Psoas muscle (tissue), 8 donors: ENCODE measurements at places on chromosomes 4 and X. TPM values are rescaled to one million over a fixed set of nuclear protein-coding genes. Genes with fewer than 3 reads are reported as not detected.

DNA sequence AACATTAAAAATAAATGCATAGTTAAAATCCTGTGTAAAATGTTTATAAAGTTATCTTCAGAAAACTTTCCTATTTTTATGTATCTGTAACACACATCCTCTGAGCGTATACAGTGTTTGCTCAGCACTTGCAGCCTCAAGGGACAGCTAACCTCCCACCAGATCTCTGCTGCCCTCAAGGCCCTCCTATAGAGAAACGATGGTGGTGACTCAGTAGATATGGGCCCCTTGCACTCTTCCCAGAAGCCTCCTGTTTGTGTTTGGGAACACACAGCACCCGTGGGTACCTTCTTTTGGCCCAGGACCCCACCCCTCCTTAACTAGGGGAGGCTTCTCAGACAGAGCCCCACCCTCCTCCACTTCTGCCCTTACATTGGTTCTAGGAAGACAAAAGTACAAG, 26.7 kb downstream of the PJA1 start:
- no peak overlapping the region for H3K4me3 ChIP-seq
- DNase-seq = no peak
- no peaks in the 10 kb centered on the region for H3K4me1 ChIP-seq
- H3K36me3 ChIP-seq = no peaks in the 10 kb centered on the region
- H3K27me3 ChIP-seq = no peaks in the 10 kb centered on the region
- no peak overlapping the region for H3K27ac ChIP-seq

WDR19 gene
- 4.2 TPM for total RNA-seq

DNA sequence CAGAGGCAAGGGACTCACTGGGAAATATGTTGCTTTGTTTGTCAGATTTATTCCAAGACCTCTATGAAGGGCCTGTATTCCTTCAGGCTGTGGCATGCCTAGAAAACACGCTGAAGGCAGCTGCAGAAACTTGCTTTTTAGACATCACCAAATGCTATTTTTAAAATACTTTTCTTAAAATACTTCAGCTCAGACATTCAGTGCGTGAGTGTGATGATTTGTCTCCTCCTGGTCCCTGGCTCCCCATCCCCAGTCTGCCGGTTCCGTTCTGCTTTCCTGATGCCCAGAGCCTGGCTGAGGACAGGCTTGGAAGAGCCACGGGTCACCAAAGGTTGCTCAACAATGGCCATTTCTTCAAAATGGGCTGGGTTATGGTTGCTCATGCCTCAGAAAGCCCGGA, 55.0 kb downstream of the PSAPL1 start:
- DNase-seq = no peak
- H3K27me3 ChIP-seq = peaks cover 18% of the 10 kb centered on the region
- H3K4me3 ChIP-seq = no peak overlapping the region
- no peak overlapping the region for H3K27ac ChIP-seq

GRCh38 chr4:105148776-105149175, 2.1 kb downstream of the TET2 start:
- H3K27me3 ChIP-seq = no peaks in the 10 kb centered on the region
- H3K27ac ChIP-seq = no peak overlapping the region
- H3K4me3 ChIP-seq = peak overlapping the region; percentile 86
- DNase-seq = no peak
- H3K36me3 ChIP-seq = no peaks in the 10 kb centered on the region

DNA sequence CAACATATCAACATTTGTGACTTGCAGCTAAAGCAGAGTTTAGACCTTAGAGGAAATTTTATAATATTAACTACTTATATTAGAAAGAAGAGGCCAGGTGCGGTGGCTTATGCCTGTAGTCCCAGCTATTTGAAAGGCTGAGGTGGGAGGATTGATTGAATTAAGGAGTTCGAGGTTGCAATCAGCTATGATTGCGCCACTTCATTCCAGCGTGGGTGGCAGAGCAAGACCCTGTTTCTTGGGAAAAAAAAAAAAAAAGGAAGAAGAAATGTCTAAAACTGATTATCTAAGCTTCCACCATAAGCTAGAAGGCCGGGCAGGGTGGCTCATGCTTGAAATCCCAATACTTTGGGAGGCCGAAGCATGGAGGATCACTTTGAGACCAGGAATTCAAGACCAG, 42.0 kb upstream of the USP9X start:
- H3K27me3 ChIP-seq = peaks cover 23% of the 10 kb centered on the region
- H3K4me1 ChIP-seq = no peaks in the 10 kb centered on the region
- H3K36me3 ChIP-seq = no peaks in the 10 kb centered on the region
- H3K27ac ChIP-seq = no peak overlapping the region

GRCh38 chrX:42778096-42778495, at the start of gene PPP1R2C:
TSS of gene PPP1R2C (minus strand) at chrX:42778163. CDS start at chrX:42778079, 84 bp downstream.
- H3K27me3 ChIP-seq = no peaks in the 10 kb centered on the region
- no peak for DNase-seq
- H3K4me3 ChIP-seq = no peak within 1 kb of the TSS

DNA sequence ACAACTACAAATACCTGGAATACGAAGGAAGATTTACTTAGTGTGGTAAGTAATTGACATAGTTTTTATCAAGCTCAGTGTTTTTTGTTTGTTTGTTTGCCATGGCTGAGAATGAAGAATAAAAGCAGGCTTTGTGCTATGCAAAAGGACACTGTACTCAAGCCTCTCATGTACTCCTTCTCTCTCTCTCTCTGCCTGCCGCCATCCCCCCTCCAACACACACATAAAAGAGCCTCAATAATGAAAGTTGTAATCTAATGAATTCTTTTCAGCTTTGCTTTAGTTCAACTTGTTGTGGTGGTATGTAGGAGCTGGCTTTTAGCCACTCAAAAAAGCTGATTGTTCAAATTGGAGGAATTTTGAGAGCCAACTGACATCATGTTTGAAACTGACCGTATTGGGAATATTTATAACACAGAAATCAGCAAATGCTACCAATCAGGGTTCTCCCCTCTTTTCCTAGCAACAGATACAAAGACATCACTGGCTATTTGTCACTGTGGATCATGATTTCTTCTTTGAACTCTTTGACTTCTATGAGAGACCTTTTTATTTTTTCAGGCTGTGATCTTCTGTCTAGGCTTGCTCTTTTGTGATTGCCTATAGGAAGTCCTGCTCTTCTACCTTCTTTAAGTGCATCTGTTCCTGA, 1148.8 kb downstream of the RAPGEF2 start:
- no peaks in the 10 kb centered on the region for H3K27me3 ChIP-seq
- H3K27ac ChIP-seq = no peak overlapping the region
- no peak overlapping the region for H3K4me3 ChIP-seq
- no peaks in the 10 kb centered on the region for H3K36me3 ChIP-seq
- no peaks in the 10 kb centered on the region for H3K4me1 ChIP-seq
